H9 (cell line): ENCODE measurements at places on chromosomes 2 and 18.

- H3K4me1 ChIP-seq, result peaks cover 5% of the 10 kb centered on the region; the same call in 1 of the 2 replicates
- DNase-seq, result peak; percentile 92
- peak overlapping the region; percentile 94 for H3K4me3 ChIP-seq
- H3K27ac ChIP-seq, result peak overlapping the region; percentile 1
- H3K36me3 ChIP-seq, result no peaks in the 10 kb centered on the region
Measured at GRCh38 chr2:147843864-147844696, 749 bp upstream of the ACVR2A start.

- no peaks in the 10 kb centered on the region for H3K27me3 ChIP-seq
- H3K4me3 ChIP-seq, result no peak overlapping the region
- peaks cover 12% of the 10 kb centered on the region for H3K36me3 ChIP-seq
- H3K27ac ChIP-seq, result no peak overlapping the region
- no peak for DNase-seq
- H3K4me1 ChIP-seq, result no peaks in the 10 kb centered on the region; the same call in 1 of the 2 replicates
Measured at GRCh38 chr18:48572402-48573126, 33.7 kb downstream of the CTIF start.

- no peak for DNase-seq
- H3K27me3 ChIP-seq, result no peaks in the 10 kb centered on the region
- no peak overlapping the region for H3K27ac ChIP-seq
- H3K4me3 ChIP-seq, result no peak overlapping the region
Measured at GRCh38 chr2:197251576-197251975, 59.0 kb downstream of the ANKRD44 start.

GRCh38 chr2:10030311-10030736 lies 13.0 kb upstream of the KLF11 start:
- H3K27ac ChIP-seq, result no peak overlapping the region
- DNase-seq, result no peak
- no peak overlapping the region for H3K4me3 ChIP-seq
- no peaks in the 10 kb centered on the region for H3K36me3 ChIP-seq
- H3K4me1 ChIP-seq, result peaks cover 4% of the 10 kb centered on the region; the same call in 1 of the 2 replicates
- H3K27me3 ChIP-seq, result no peaks in the 10 kb centered on the region
